ENCODE measurements at places on chromosomes 13 and 19.
A peak's percentile ranks its signal among the peaks of the same experiment; 100 is the strongest.

DNA sequence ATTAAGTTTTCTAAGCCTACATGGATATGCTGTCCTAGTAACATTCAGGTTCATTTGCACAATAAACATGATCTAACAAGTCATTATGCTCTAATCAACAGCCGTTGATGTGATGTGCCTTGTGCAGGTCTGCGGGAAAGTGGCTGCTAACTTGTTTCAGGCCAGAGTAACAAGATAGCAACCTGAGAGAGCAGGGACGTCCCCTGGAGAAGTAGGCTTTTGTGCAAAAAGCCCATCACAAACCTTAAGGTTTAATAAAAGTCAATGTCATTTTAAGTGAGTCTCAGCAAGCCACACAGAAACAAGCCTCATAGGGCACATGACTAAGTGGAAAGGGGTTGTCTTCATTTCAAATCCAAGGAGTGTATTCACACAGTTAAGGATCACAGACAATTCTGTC, 17.6 kb downstream of the FOXO1 start:
- no peak for DNase-seq

GRCh38 chr19:42198676-42199439, 18.6 kb downstream of the DEDD2 start:
- DNase-seq, result peak; percentile 80

GRCh38 chr13:38121267-38121666, 228.4 kb upstream of the UFM1 start:
- no peak for DNase-seq

- no peak for DNase-seq
These were observed 325.4 kb upstream of the TSHZ3 start for GRCh38 chr19:31674503-31675192.

DNA sequence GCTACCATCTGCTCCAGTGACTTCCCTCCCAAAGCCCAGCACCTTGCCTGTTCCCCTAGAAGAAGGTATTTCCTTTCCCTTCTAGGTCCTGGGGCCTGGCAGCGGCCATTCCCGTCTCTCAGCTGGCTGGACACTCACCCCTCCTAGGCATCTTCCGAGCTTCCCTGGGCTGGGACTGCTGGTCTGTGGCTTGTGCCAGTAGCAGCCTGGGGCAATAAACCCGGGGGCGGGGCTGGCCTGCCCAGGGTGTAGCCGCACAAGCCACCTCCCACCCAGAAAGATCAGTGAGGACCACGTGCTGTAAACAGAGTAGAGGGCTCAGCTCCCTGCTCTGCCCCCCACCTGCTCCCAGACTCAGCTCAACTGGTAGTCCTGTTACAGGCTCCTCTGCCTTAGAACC, 15.0 kb downstream of the LIPE start:
- no peak for DNase-seq

DNA sequence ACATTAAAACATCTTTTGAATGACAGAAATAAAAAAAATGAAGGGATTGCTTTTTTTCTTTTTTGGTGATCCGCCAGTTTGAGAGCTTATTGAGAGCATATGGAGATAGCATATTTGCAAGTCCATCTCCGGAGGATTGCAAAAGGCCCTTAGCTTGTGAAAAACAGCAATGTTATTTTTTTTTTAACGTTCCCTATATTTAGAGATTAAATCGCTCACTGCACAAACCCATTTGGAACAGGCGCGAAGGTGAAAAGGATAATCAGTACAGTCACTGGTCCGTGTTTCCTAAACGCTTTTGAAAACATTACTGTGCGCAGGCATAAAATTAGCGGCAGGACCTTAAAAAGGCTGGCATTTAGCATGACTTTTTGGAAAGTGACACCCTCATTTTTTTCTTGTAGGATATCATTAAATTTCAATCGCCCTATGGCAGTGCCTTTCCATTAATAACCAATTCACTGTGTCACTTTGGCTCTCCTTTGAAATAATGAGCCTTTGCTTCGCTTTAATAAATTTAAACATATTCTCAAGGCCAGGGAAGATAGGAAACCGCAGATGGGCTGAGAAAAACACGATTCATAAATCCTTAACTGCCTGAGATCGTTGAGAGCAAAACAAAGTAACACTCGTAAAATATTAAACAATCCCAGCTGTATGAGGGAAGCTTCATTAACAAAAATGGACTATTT, 342.2 kb downstream of the DACH1 start:
- no peak for DNase-seq

DNA sequence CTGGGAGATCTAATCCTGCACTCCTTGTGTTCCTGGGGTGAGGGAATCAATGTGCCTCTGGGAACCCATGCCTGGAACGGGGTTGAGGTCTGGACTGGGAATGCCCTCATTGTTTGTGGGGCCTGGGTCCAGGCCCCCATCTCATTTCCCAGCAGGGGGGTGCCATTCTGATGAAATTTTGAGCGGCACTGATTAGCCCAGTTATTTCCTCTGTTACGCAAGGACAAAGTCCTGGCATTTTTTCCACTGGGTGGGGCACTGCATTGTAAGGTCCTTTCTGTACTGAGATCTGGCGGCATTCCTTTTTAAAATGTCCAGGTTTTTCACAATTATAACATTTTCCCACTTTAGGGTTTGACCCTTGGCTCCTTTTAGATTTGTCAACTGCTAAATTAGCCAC, 14.8 kb downstream of the FPR3 start:
- no peak for DNase-seq

GRCh38 chr13:41111454-41111853, 21.1 kb downstream of the KBTBD6 start:
- DNase-seq, result no peak

DNA sequence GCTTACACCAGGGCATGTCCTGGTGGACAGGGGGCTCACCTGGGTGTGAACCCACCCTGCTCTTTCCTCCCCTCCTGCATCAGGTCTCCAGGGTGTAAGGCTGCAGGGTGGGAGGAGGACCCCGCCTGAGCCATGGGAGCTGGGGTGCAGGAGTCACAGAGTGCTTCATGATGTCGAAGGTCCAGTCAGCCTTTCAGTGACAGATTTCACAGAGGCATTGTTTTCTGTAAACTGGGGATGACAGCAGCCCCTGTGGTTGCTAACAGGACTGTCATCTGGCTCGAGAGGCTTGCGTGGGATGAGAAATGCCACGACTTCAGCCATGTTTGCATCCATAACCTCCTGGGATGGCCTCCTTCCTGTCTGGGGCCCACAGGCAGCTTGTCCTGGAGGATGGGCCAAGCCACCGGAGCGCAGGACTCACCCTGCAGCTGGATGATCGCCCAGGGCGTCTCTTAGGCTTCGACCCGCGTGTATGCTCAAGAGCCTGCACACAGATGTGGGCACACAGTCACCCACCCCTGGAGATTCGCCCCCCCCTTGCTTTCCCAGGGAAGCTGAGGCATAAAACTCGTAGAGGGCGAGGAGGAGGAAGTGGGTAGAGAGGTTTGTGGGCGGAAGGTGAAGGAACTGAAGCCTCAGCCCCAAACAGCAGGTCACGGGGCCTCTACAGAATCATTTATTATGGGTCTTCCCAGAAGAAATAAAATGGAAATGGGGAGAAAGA, 4.9 kb downstream of the NANOS3 start:
- peak; percentile 38 for DNase-seq

DNA sequence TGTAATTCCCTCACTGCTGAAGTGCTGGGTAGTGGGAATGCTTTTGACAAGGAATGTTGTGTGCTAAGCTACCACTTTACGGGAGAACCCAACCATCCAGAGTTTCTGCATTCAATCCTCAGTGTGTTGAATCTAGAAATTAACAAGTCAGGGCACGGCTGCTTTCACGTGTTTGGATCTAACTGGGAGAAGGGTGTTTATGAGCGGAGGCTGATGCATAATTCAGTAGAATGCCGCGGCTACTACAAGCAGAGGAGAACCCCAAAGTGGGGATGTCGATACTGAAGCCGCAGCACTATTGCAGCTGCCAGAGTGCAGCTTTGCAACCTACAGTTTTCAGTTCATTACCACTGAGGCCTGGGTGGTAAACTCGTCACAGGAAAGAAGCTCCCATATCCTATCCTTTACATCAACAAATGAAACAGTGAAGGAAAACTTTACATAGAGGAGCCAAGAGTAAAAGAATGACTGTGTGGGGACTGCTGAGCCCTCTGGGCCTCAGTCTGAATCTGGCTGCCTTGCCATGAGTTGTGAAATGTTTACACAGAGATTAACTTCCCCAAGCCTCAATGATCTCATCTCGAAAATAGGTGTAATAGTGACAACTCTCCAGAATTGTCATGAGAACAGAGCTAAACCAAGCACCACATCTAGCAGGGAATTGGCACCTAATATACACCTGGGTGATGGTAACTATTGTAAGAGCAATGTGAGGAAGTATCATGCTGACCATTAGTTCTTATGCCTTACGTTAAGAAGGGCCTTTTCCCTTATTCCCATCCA, 531.7 kb downstream of the MYO16 start:
- no peak for DNase-seq

DNA sequence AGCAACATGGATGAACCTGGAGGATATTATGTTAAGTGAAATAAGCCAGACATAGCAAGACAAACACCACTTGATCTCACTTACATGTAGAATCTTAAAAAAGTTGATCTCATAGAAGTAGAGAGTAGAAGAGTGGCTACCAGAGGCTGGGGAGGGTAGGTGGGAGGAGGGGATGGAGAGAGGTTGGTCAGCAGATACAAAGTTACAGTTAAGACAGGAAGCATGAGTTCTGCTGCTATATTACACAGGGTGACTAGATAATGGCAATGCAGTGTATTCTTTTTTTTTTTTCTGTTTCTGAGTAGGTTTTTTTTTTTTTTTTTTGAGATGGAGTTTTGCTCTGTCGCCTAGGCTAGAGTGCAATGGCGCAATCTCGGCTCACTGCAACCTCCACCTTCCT, 15.2 kb upstream of the THSD1 start:
- DNase-seq, result no peak

- no peak for DNase-seq
These were observed 2.4 kb downstream of the AURKC start for GRCh38 chr19:57233207-57233606.

DNA sequence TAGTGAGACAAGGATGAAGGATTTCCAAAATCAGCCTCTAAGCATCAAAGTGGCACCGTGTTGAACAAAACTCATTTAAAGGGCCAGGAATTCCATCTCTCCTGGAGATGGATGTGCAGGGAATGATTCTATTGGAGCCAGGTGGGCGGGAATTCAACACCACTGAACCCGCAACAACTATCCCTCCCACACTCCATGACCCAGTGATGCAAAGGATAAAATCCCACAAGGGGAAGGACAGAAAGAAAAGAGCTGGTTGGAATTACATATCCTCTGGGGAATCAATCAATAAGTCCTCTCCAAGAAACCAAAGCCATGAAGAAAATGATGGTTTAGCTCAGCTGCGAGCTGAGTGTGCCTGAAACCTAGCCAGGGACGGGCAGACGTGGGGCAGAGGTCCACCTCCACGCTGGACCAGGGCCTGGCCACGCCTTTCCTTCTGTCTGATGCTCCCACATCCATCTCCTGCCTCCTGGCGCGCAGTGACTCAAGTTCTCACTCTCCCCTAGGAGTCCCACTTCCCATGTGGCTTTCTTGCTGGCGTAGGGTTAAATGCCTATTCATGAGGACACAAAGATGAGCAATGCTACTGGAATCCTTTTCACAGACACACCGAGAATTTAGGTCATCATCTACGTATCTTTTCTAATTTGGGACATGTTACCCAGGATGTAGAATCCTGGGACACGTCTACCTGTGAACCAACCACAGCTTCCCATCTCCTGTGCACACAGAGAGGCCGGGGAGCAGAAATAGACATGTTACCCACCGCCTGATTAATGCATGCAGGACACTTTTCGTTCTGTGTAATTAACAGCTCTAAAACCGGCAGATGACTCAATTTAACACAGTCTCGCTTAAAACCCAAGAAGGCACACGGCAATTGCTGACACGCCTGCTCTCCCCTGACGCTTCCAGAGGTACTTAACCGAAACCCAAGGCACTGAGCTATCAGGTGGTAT, 48.6 kb downstream of the PEPD start:
- no peak for DNase-seq

DNA sequence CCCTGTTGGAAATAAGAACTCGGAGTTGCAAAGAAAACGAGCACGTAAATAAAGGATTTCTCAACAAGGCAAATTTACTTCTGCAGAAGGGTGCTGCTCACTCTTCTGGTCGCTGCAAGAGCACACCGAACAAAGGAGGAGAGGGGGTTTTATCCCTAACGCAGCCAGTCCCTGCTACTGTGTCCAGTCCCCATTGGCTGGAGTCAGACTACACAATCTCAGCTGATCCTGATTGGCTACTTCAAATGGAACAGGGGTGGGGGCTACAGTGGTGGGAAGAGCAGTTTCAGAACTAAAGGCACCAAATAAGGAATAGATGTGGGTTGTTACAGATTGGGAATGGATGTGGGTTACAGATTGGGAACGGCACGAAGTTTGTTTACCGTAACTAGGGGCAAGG, 63.9 kb upstream of the MCF2L start:
- no peak for DNase-seq

DNA sequence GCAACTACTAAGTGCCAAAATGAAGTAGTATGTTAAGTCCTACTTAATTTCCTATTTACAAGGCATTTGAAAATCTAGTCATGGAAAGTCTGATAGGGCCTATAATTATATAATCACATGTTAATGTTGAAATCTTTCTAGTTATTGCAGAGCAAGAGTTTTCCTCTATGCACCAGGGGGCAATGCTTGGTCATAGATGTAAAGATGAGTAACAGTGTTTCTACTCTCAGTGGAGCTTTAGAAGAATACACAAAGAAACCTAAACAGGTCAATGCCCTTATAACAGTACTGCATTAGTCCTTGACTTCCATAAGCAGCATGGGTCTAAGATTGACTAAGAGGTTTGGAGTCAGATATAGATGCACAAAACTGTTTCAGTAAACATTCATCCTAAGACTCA, 218.7 kb downstream of the KCTD12 start:
- DNase-seq, result no peak

- DNase-seq, result no peak
These were observed 60.4 kb downstream of the KCNRG start for GRCh38 chr13:50075619-50076097.

GRCh38 chr13:110282316-110282841, 24.6 kb downstream of the COL4A1 start:
- DNase-seq, result no peak

DNA sequence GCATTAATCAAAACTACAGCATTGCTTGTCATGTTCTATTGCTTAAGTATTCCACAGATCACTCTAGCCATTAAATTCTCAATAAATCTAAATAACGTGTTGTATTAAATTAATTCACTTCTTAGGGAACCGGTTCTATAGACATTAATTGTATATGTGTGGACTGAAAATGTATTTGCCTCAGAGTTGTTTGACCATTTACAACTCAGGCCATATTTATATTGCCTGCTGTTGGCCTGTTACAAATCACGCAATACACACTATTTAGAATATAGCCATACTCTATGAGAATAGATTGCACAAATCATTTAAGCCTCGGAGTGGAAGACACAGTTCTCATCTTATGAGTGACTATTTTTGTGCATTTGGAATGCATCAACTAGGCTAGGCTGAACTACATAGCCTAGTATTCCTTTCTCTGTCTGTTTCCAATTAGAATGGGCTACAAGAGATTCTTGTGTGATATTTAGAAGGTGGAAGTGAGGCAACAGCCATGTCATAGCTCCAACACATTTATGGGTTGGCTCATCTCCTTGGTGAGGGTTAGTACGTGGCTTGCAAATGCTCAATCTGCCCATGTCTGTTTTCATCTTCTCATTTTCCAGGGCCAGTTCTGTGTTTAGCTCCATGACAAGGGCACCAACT, 1116.1 kb downstream of the PCDH9 start:
- DNase-seq, result no peak

GRCh38 chr13:97385146-97385545, 48.8 kb upstream of the RAP2A start:
- DNase-seq, result no peak
